Airway epithelial cell (primary cell): ENCODE measurements at places on chromosomes 11 and 22. TPM values are rescaled to one million over a fixed set of nuclear protein-coding genes. Genes with fewer than 3 reads are reported as not detected.

Gene OR6A2
- total RNA-seq, result not detected in 2 replicates

Gene MAPK8IP2
- total RNA-seq, result 0.35 and 0.65 TPM in 2 replicates

Gene BRSK2
- 0.14 and 0.28 TPM in 2 replicates for total RNA-seq

Gene IL18
- 59.2 and 62.4 TPM in 2 replicates for total RNA-seq
